ENCODE measurements at places on chromosomes 16 and 17.

DNA sequence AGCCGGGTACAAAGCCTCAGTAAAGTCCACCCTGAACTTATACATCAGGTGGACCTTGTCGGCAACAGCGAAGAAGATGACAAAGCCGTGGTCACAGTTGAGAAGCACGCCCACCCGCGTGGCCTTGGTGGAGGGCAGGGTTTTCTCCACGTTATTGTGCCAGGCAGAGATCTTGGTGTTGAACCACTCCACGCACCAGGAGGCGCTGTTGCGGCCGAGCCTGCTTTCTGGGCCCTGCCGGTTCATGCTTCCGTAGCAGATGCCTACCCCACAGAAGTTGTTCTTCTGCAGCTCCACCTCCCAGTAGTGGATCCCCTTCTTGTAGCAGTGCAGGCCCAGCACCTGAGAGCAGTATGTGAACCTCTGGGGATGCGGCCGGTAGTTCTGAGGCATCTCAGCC lies 22.1 kb downstream of the TRIM25 start:
- DNase-seq = no peak

- no peak for DNase-seq
These were observed 810.3 kb upstream of the CDH8 start for GRCh38 chr16:62846399-62847057.

GRCh38 chr17:77815127-77815905 lies 143.2 kb upstream of the TNRC6C start:
- no peak for DNase-seq

GRCh38 chr16:81855552-81856153 lies 76.6 kb downstream of the PLCG2 start:
- no peak for DNase-seq

DNA sequence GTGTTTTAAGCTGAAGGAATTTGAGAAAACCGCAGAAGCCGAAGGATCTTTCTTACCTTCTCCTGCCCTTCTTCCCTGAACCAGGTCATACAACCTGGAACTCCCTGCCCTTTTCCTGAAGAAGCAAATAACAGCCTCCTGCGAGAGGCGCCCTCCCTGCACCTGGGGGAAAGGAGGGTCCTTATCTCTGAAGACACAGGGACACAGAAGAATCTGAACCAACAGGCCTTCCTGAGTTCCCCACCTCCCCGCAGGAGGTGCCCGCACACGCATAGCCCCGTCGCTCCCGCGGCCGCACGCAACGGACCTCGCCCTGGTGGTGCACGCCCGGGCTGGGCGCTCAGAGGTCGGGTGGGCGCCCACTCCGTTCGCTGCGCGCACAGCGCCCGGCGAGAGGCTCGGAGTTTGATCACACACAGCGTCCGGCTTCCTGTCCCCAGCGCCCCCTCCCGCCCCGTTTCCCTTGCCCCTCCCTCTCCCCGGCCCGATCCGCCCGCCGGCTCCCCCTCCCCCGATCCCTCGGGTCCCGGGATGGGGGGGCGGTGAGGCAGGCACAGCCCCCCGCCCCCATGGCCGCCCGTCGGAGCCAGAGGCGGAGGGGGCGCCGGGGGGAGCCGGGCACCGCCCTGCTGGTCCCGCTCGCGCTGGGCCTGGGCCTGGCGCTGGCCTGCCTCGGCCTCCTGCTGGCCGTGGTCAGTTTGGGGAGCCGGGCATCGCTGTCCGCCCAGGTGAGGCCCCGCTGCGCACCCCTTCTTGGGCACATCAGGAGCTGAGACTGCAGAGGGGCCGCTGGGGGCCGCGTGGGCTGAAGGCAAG lies at the start of gene TNFSF12:
Gene TNFSF12, plus strand, starts transcription at position 474 of the 816 bp plus-strand sequence. Its CDS starts 96 bp downstream, at position 570.
- no peak for DNase-seq

Measured in kidney epithelial cell (primary cell).